Bronchus fibroblast of lung (primary cell): ENCODE measurements at places on chromosomes 3 and 15. TPM values are rescaled to one million over a fixed set of nuclear protein-coding genes. Genes with fewer than 3 reads are reported as not detected.

The C3orf70 gene
- total RNA-seq: 0.50 and 0.74 TPM in 2 replicates

The HLTF gene
- total RNA-seq: 19.8 and 24.7 TPM in 2 replicates

The SHQ1 gene
- total RNA-seq: 14.3 and 14.9 TPM in 2 replicates

The CHRNA5 gene
- 1.0 and 4.3 TPM in 2 replicates for total RNA-seq

The CILP gene
- under 0.01 and 0.17 TPM in 2 replicates for total RNA-seq

The CHRFAM7A gene
- total RNA-seq: 0.15 TPM in 1 of 2 replicates, not detected in the other

The SMCO1 gene
- 0.15 and 0.34 TPM in 2 replicates for total RNA-seq

The FBXL22 gene
- total RNA-seq: 0.15 and 0.17 TPM in 2 replicates

The SAMMSON gene
- total RNA-seq: not detected in 2 replicates

The BCHE gene
- total RNA-seq: 10.0 and 17.3 TPM in 2 replicates

The MAPKBP1 gene
- 9.9 and 10.1 TPM in 2 replicates for total RNA-seq

The CRBN gene
- 38.7 and 41.9 TPM in 2 replicates for total RNA-seq

The HTR3E gene
- total RNA-seq: not detected in 2 replicates

The SPTBN5 gene
- total RNA-seq: under 0.01 TPM in 2 replicates

The RLBP1 gene
- not detected in 2 replicates for total RNA-seq

The RPS17 gene
- total RNA-seq: 2,921 and 3,119 TPM in 2 replicates

The OSTN gene
- total RNA-seq: not detected in 2 replicates

The SLC27A2 gene
- under 0.01 and 0.50 TPM in 2 replicates for total RNA-seq

The MUC20 gene
- under 0.01 and 0.15 TPM in 2 replicates for total RNA-seq

The GADL1 gene
- not detected in 2 replicates for total RNA-seq

The EHHADH gene
- total RNA-seq: 6.2 and 7.9 TPM in 2 replicates

The ZNF80 gene
- total RNA-seq: not detected in 2 replicates

The CHCHD4 gene
- total RNA-seq: 17.0 and 19.5 TPM in 2 replicates

The NECTIN3 gene
- total RNA-seq: 32.4 and 34.6 TPM in 2 replicates

The NAA80 gene
- 21.7 and 23.7 TPM in 2 replicates for total RNA-seq
